ENCODE measurements at places on chromosomes 2 and 18.

DNA sequence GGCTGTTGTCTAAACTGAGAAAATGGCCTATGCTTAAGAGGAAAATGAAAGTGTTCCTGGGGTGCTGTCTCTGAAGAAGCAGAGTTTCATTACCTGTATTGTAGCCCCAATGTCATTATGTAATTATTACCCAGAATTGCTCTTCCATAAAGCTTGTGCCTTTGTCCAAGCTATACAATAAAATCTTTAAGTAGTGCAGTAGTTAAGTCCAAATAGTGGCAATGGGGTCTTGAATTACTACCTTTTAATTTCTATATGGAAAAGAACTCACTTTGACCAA lies 13.8 kb upstream of the ALLC start:
- DNase-seq, result no peak

GRCh38 chr2:172600557-172601008 lies 44.7 kb downstream of the PDK1 start:
- DNase-seq, result no peak

GRCh38 chr2:85813982-85814801 lies 60.4 kb downstream of the ATOH8 start:
- no peak for DNase-seq

GRCh38 chr18:51448949-51449348 lies 251.5 kb upstream of the MEX3C start:
- no peak for DNase-seq

- peak; percentile 18 for DNase-seq
Observed at GRCh38 chr18:712401-713134, at the start of gene ENOSF1. Gene ENOSF1 (minus strand): TSS chr18:712630. CDS start chr18:712587, 43 bp downstream.

- no peak for DNase-seq
Observed at GRCh38 chr2:148517296-148517695, 127.3 kb upstream of the EPC2 start.
